T-helper 9 cell (primary cell): ENCODE measurements at places on chromosomes 5 and 9.

DNA sequence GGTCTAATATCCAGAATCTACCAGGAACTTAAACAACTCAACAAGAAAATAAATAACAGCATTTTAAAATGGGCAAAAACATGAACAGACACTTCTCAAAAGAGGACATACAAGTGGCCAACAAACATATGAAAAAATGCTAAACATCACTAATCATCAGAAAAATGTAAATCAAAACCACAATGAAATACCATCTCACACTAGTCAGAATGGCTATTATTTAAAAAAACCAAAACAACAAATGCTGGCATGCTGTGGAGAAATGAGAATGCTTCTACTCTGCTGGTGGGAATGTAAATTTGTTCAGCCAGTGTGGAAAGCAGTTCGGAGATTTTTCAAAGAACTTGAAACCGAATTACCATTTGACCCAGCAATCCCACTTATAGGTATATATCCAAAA lies 63.1 kb downstream of the ADAMTS6 start:
- no peak for DNase-seq

DNA sequence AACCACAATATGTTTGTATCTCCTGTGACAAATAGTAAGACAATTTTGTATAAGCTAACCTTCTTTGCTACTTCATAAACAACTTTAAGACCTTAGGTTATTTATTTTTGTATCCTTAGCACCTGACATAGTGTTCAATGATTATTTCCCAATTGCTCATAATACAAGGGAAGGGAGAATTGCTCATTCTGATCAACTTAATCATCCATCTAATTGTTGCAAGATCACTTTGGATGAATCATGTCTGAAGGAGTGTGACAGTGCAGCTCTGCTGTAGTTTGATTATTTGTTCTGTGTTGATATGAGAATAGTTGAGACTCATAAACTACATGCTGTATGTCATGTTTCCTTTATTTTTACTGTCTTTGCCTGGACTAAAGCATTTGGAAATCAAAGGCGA lies 721.3 kb upstream of the SEMA6A start:
- DNase-seq, result no peak

DNA sequence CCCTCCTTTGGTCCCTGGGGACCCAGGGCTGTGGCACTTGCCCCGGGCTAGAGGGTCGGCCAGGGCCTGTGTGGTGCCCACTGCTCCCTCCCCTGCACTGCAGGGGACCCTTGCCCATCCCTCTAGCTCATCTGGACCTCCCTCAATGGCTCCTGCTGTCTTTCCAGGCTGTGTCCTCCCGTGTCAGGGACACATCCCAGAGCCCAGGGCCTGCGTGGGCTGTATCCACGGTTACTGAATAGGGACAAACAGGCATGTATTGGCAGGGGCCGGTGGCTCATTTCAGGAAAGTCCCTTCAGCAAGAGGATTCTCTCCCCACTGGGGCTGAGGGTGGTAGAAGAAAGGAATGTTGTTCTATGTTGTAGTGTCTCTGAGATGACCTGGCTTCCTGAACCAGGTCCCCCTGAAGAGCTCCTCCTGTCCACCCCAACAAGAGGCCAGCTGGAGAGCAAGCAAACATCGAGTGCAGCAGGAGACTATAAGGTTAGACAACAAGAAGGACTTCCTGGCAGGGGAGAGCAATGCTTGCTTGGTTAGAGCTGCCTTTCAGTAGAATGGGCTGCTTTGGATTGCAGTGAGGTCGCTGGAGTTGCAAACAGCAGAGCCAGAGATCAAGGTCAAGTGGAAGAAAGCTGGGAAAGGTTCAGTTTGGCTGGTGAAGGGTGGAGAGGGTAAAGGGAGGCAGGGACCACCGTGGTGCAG lies 1.0 kb upstream of the CRB2 start:
- no peak for DNase-seq

DNA sequence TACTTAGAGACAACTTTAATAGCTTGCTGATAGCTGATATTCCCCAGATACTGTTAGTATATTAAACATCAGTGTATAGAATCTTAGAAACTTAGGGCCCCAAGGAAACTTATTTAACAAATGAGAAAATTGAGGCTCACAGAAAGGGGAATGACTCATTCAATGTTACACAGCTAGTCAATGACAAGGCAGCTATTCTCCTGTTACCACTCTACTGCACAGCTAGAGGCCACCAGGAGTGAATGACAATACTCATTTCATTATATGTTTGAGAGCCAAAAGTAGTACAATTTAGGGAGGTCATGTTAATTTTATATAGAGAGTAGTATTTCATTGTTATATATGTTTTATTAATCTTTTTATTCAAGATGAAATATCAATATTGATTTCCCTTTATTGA lies 33.2 kb upstream of the PCDHB1 start:
- no peak for DNase-seq

GRCh38 chr9:122821278-122821943 lies 7.0 kb downstream of the PDCL start:
- no peak for DNase-seq

GRCh38 chr5:124697933-124698591 lies 48.4 kb downstream of the ZNF608 start:
- DNase-seq, result no peak

DNA sequence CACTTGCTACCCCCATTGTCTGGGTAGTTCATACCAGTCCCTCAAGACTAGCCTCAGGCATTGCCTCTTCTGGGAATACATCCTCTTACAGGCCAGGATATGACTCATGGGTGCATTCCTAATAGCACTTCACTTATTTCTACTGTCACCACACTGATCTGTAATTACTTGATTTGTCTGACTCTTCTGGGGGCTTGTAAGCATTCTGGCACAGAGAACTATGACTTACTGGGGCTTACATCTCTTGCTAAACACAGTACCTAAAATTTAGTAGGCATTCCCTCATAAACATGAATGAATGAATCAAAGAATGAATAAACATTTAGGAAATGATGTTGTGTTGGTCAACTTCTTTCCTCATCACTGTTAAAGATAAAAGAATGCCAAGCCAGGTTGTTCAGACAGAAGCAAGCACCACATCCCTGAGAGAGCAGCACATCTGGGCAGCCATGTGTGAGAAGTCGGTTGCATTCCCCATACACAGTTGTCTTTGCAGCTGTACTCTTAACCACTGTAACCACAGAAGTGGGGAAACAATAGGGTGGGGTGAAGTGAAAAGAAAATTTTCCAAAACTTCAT lies 27.6 kb downstream of the IL7R start:
- no peak for DNase-seq
